ENCODE measurements at places on chromosomes 1 and 21.

GRCh38 chr21:37711286-37711829, 204.9 kb downstream of the KCNJ6 start:
- no peak for DNase-seq

DNA sequence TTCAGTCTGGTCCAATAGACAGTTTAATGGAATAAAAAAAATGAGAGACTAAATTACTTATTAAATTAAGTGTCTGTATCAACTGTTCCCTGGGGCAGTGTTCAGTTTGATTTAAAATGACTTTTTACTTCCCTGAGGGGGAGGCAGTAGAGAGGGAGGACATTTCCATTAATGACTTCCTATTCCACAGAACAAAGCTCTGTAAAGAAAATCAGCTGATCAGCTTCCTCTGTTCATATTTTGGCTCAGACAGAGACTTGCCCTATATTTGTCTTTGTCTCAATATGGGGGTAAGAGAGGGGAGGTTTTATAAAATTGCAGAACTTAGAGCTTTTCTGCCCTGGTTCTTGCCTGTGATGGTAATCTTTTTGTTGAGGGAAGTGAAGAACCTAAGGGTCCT, 8.4 kb downstream of the CFAP126 start:
- no peak for DNase-seq

GRCh38 chr1:53710584-53710983, 28.4 kb downstream of the GLIS1 start:
- no peak for DNase-seq

GRCh38 chr1:52913537-52913936, 8.0 kb downstream of the ECHDC2 start:
- no peak for DNase-seq

DNA sequence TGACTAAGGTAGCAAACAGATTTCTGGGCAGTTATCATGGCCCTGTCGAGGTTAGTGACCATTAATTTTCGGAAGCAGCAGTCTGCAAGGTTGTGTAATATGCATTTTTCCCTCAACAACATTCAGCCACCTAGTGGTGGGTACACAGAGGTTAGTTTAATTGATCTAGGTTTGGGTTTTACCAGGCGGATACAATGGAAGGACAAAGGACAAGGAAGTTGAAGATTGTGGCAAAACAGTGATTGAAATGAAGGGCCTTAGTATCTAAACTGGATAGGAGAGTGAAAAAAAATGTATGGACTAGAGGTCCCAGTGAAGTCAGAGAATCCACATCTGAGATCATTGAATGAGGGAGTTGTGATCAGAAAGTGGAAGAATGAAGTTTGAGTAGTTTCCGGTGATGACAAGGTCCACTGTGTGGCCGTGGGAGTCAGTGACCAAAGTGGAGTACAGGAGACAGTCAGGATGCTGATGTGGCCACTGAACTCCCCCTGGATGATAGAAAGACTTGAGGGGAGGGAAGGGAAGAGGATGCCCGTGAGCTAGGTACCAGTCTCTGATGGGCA, 2.8 kb downstream of the ARMH1 start:
- no peak for DNase-seq

DNA sequence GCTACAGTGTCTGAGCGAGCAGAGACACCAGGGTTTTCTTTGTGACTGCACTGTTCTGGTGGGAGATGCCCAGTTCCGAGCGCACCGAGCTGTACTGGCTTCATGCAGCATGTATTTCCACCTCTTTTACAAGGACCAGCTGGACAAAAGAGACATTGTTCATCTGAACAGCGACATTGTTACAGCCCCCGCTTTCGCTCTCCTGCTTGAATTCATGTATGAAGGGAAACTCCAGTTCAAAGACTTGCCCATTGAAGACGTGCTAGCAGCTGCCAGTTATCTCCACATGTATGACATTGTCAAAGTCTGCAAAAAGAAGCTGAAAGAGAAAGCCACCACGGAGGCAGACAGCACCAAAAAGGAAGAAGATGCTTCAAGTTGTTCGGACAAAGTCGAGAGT, 2.7 kb downstream of the ZBTB18 start:
- no peak for DNase-seq

- DNase-seq = no peak
Observed at GRCh38 chr1:81833722-81834121, 33.0 kb downstream of the ADGRL2 start.

- no peak for DNase-seq
Observed at GRCh38 chr1:152107031-152107983, 7.9 kb downstream of the TCHH start.

DNA sequence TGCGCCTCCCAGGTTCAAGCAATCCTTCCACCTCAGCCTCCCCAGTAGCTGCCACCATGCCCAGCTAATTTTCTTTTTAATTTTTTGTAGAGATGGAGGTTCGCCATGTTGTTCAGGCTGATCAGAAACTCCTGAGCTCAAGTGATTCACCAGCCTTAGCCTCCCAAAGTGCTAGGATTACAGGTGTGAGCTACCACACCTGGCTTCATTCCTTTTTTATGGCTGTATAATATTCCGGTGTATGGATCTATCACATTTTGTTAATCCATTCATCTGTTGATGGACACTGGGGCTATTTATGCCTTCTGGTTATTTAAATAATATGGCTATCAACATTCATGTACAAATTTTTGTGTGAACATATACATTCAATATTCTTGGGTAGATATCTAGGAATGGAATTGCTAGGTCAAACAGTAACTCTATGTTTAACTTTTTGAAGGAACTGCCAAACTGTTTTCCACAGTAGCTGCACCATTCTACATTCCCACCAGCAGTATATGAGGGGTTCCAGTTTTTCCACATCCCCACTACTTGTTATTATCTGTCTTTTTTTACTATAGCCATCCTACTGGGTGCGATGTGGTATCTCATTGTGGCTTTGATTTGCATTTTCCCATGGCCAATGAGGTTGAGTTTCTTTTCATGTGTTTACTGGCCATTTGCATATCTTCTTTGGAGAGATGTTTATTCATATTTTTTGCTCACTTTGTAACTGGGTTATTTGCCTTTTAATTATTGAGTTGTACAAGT, 11.0 kb downstream of the SLC27A3 start:
- DNase-seq = no peak

DNA sequence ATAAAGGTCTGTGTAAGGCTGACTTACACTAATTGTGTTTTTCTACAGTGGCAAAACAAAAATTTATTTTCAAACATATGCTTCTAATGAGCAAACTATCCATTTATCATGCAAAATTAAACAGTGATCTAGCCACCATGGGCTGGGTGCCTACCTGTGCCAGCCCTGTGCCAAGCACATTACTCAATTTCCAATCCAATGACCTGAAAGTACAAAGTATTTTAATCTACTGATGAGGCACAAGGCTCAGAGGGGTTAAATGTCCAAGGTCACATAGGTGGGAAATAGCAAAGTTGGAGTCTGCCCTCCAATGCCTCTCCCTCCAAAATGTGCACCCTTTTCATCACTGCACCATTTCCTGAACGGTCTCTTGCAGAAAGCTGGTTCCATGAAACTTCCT, 279.1 kb upstream of the FMN2 start:
- no peak for DNase-seq

- no peak for DNase-seq
Observed at GRCh38 chr1:118997225-118997624, 9.1 kb upstream of the TBX15 start.

DNA sequence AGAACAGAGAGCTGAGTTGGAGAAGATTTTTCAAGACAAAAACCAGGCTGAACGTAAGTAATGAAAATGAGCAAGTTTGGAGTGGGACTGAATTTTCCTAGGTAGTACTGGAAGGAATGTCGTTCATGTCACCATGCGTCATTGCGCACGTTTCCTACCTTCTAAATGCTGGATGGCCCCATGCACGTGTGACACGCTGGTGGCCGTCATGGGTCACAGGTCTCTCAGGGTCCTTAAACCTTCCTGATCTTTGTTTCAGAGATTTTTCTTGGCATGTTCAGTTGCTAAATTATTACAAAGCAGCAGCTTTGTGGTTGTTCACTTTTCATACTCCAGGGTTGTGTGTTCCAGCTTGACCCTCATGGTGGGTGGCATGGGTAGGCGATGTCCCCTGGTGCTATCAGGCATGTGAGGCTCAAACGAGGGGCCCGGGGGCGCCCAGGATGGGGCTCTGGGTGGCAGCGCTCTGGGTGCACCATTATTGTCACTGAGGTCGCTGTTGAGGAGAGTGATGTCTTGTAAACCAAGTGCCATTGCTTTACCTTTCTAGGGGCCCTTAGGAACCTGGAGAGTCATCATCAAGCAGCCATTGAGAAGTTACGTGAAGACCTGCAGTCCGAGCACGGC, 25.3 kb downstream of the PCNT start:
- no peak for DNase-seq

- DNase-seq = no peak
Observed at GRCh38 chr1:43557744-43558245, 27.1 kb downstream of the PTPRF start.

DNA sequence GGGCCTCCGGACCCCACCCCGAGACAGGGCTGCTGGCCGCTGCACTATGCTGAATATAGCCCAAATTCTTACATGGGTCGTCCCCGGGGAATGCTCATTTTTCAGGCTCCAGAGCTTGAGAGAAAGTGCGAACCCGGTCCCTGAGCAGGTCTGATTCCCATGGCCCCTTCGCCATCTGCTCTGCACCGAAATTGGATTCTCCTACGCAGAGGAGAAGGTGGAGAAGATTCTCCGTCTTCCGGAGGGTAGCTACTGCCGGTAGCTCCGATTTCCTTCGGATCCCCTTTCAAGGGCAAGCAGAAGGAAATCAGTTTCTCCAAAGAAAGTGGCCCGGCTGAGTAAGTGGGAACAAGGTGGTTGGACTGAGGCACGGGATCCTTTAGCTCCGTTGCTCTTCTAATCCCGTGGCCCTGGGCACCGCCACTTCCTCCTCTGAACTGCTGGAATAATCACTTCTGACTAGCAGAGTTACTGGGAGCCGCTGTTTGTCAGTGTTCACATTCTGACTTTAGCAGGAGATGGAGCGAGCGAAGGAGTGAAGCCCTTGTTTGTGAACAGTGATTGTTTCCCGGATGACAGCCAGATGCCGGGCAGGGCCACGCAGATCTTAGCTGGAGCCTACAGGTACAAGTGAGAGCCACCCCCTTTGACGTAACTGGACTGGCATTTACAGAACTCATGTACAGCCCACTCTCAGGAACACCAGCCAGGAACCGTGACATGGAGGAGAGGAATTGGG, 1.1 kb upstream of the ZNF496 start:
- no peak for DNase-seq

- no peak for DNase-seq
Observed at GRCh38 chr1:33880305-33880704, 16.4 kb downstream of the HMGB4 start.

- DNase-seq = no peak
Observed at GRCh38 chr21:16651956-16652355, 860.9 kb upstream of the CXADR start.

- no peak for DNase-seq
Observed at GRCh38 chr1:93206567-93206954, 26.0 kb downstream of the CCDC18 start.

- peak; percentile 6 for DNase-seq
Observed at GRCh38 chr1:82777240-82777639, 976.5 kb downstream of the ADGRL2 start.

DNA sequence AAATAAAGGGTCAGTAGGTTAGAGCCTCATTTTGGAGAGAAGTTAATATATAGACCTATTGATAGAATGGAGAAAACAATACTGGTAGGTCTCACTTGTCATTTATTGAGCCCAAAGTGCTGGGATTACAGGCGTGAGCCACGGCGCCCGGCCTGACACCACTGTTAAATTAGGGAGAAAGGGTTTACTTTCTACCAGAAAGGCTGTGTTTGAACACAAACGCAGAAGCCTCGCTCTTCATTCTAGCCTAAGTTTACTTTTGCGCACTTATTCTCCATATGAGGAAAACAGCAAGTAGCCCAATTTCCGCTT, 710 bp upstream of the PRPF3 start:
- DNase-seq = no peak

- peak; percentile 88 for DNase-seq
Observed at GRCh38 chr1:1890506-1891348, at the start of gene GNB1. Gene GNB1 (minus strand): TSS chr1:1891087. CDS start chr1:1825453, 65,634 bp downstream.

DNA sequence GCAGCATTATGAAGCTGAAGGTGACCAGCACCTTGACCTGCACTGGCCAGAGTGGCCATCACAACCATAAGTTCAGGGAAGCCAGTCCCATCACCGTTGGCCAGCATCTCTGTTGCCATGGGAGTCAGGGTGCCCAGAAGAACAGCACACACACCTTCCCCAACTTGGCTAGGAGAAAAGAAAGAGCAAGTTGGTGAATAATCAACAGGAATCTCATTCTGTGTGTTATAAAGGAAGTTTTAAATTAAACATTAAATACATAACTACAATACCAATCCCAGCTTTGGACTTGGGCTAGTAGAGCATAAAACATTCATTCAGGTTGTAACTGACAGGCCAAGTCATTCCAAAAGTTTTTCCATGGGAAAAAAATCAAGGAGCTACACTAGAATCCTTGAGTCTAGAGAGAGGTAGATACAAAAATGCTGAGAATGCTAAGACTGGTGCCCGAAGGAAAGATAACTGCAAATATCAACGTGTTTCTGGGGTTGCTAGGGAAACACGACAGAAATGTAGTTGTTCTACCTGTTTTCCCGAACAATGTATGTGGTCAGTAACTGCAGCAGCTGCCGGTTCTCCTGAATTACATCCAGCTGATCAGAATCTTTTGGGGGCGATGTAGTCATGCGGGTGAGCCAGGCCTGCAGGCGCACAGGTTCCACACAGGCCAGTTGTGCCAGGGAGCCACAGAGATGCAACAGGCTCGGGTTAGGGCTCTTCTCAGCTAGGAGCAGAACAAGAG, 45.6 kb downstream of the UBR4 start:
- DNase-seq = no peak

- DNase-seq = no peak
Observed at GRCh38 chr1:236156512-236157208, 14.3 kb downstream of the GPR137B start.

DNA sequence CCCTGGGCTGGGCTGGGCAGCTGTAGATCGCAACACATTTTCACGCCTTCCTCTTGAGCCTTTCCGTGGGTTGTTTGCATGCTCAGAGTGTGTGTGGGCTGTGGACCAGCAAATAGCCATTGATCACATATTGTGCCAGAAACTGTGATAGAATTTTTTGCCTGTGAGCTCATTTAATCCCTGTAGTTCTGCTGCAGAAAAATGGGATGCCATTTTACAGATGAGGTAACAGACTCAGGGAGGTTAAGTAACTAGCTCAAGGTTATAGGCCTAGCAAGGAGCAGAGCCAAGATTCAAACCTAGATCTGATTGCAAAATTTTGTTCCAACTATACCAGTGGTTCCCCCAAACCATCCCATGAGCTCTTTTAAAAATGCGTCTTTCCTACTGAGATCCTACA, 10.5 kb downstream of the SPATA46 start:
- no peak for DNase-seq

Measured in DND-41 (cell line).